ENCODE measurements at places on chromosomes 3 and 15.
A peak's percentile ranks its signal among the peaks of the same experiment; 100 is the strongest.

- DNase-seq, result peak; percentile 2
Measured at GRCh38 chr15:86837294-86838061, 757.8 kb downstream of the AGBL1 start.

- no peak for DNase-seq
Measured at GRCh38 chr3:196499061-196499460, 4.5 kb downstream of the RNF168 start.

DNA sequence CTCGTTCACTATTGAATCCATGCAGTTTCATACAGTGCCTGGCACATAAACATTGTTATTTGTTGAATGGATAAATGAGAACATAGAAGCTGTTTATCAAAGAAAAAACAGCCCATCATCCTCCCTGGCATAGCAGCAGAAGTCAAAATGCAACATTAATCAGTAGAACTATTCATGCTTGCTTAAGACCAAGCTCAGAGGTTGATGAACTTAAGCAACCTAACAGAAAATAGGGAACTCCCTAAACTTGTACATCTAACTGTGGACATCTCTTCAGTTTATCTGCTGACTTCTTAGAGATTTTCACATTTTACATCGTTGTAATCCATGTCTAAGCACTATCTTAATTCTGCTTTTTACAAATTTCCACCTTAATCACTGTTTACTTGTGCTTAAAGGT, 29.2 kb downstream of the SENP8 start:
- DNase-seq, result no peak

DNA sequence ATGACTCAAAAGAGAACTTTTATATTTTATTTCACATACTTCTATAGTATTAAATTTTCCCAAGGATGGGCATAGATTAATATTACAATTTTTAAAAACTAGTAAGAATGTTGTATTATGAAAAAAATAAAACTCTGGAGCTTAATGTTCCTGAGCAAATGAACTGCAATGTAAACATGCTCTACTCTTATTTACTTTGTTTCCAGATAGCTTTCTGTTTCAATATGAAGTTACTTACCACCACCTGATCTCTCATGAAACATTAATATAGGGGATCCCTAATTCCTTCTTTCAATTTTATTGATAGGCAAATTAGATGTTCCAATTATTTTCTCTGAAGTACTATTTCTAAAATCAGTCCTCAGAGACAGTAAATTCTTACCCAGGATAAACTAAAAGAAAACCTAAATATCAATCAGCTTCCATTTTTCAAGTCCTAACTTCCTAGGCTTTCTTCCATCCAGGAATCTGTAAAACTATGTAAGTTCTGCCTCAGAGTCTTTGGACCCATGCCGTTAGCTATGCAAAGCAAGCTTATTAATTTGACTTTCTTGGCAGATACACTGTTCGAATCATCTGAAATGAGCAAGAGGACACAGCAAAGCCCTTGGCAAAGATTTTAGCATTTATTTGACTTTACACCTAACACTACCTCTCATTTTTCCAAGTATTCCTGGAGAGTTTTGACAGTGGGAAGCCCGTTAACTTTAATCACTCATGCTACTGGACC, 93.2 kb downstream of the PLCH1 start:
- DNase-seq, result no peak

DNA sequence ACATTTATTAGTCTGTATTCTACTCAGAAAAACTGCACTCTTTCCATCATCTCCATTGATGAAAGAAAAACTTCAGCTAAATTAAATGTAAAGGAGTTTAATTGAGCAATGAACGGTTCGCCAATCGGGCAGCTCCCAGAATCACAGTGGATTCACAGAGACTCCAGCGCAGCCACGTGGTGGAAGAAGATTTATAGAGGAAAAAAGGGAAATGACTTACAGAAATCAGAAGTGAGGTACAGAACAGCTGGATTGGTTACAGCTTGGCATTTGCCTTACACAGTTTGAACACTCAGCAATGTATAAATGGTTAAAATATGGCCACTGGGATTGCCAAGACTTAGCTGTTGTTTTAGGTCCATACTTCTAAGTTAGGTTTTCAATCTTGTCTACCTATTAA, 2.8 kb upstream of the SUCLG2 start:
- no peak for DNase-seq

DNA sequence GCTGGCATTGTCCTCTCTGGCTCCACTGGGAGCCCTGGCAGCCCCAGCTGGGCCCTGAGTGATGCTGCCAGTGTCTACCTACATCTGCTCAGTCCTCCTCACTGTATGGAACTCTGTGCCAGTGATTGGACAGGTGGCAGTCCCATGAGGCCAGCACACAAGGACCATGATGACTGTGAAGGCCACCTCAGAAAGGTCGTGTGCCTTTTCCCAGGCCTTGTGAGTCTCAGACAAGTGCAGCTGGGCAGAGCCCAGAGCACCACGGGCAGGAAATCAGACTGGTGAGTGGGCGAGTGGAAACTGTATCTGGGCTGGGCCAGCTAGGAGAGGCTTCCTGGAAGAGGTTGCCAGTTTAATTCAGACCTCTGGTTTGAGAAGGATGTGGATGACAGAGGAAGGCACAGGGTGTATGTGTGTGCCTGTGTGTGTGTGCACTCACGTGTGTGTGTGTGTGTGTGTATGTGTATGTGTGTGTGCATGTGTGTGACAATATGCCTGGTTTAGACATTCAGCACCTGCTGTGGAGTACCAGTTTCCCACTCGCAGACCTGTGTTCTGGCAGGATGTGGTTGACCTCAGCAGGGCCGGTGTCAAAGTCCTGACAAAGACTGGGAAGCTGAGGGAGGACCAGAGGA, 7.0 kb downstream of the MAPKAPK3 start:
- DNase-seq, result no peak

- DNase-seq, result no peak
Measured at GRCh38 chr15:57442335-57442734, 66.0 kb downstream of the CGNL1 start.

DNA sequence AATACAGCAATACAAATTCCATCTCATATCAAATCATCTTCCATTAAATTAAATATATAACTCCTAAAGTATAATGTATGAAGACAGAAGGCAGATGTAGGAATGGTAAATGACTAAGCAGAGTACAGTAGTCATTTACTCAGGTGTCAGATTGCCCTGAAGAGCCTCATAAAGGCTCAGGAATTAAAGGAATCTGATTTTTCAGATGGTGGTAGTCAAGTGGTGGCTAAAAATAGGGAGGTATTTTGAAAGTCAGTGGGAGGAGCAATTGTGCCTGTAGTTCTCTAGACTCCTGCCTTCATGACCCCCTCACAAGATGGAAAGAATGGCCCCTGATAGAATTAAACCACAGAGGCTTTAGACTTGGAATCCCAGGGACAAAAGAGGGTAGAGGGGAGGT, 142.7 kb upstream of the SYNPR start:
- peak; percentile 69 for DNase-seq

- no peak for DNase-seq
Measured at GRCh38 chr3:159418571-159419526, 569.8 kb upstream of the IL12A start.

- peak; percentile 60 for DNase-seq
Measured at GRCh38 chr15:57323806-57324589, 52.3 kb upstream of the CGNL1 start.

- no peak for DNase-seq
Measured at GRCh38 chr3:49352890-49353421, 5.2 kb downstream of the GPX1 start.

GRCh38 chr3:40055956-40056355, 246.5 kb downstream of the MYRIP start:
- no peak for DNase-seq

DNA sequence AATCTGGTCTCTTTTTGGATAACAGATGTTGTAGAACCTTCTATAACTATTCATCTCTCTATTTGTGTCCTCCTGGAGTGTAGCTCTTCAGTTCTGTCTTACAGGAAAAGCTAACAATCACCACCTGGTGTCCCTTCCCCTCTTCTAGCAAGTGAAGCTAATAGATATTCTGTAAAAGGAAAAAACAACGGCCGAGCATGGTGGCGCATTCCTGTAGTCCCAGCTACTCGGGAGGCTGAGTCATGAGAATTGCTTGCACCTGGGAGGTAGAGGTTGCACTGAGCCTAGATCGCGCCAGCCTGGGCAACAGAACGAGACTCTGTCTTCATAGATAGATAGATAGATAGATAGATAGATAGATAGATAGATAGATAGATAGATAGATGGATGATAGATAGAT, 779.4 kb downstream of the TUSC7 start:
- DNase-seq, result peak; percentile 51

DNA sequence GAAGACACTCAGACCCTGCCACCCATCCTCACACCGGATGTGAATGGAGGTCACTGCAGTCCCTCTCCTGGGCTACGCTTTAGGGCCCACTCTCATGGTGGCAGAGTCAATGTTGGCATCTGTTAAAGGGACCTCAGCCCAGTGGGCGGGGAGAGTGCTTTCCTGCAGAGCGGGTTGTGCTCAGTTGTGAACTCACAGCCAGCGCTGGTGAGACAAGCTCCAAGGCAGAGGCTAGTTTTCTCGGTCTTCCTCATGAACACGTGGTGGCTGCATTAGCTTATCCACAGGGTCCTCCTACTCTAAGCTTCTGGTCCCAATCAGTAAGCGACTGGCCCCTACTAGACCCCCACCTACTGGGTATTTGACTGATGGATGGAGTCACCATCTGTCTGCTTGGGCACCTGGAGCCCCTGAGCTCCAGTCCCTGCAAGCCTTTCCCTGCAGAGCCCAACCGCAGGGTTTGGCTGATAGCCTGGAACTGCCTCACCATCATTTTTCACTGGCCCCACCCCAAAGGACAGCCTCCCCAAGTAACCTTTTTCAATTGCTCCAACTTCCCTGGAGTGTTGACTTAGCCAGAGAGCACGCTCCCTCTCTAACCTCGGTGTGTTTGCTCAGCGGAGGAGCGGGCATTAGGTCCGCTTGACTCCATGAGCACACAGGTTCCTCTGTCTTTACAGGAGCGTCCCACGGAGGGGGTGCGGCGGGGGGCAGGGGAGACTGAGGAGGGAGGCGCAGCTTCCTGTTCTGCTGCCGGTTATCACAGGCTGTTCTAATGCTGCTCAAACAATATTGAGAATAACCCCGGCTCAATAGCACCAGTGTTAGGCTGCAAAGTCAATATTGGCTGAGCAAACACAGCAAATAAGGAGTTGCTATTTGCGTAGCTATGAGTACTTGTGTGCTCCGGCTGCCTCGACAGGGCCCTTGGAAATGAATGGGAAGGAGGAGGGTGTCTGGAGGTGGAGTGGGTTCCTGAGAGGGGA, 141.7 kb downstream of the RPLP1 start:
- DNase-seq, result no peak

- peak; percentile 37 for DNase-seq
Measured at GRCh38 chr3:180690061-180690460, 10.8 kb upstream of the CCDC39 start.

Measured in GM23338 (cell line).